ENCODE measurements at places on chromosomes 1 and 21. TPM values are rescaled to one million over a fixed set of nuclear protein-coding genes. Genes with fewer than 3 reads are reported as not detected.

Gene FGR
- total RNA-seq = 24.3 TPM

Gene BARHL2
- not detected for total RNA-seq

Gene TPRG1L
- total RNA-seq = 32.4 TPM

Gene SAMSN1
- total RNA-seq = 7.5 TPM

Gene RIPK4
- total RNA-seq = 15.7 TPM

Gene B3GALT6
- 16.0 TPM for total RNA-seq

Gene CA14
- not detected for total RNA-seq

Gene GSTM3
- total RNA-seq = 105 TPM

Measured in breast epithelium (tissue), 4 donors.